Kidney epithelial cell (primary cell): ENCODE measurements at places on chromosomes 5 and 9. TPM values are rescaled to one million over a fixed set of nuclear protein-coding genes. Genes with fewer than 3 reads are reported as not detected.

The SLC9A3 gene
- total RNA-seq, result 3.0 and 3.6 TPM in 2 replicates

The LCN15 gene
- total RNA-seq, result not detected in 2 replicates

The GNA14 gene
- total RNA-seq, result 0.63 and 1.1 TPM in 2 replicates

The GLRA1 gene
- not detected in 2 replicates for total RNA-seq

The ASPN gene
- total RNA-seq, result not detected in 2 replicates

The C5orf34 gene
- total RNA-seq, result 0.38 and 1.1 TPM in 2 replicates

The HRCT1 gene
- total RNA-seq, result 0.58 TPM in 1 of 2 replicates, not detected in the other

The UGT3A2 gene
- 0.21 and 0.88 TPM in 2 replicates for total RNA-seq
